ENCODE measurements at places on chromosomes 13 and 19. TPM values are rescaled to one million over a fixed set of nuclear protein-coding genes. Genes with fewer than 3 reads are reported as not detected.

- peak; percentile 97 for DNase-seq
Observed at GRCh38 chr19:55586976-55587668, 6.5 kb upstream of the ZNF579 start.

- no peak for DNase-seq
Observed at GRCh38 chr13:35225582-35225981, 250.9 kb downstream of the MAB21L1 start.

DNA sequence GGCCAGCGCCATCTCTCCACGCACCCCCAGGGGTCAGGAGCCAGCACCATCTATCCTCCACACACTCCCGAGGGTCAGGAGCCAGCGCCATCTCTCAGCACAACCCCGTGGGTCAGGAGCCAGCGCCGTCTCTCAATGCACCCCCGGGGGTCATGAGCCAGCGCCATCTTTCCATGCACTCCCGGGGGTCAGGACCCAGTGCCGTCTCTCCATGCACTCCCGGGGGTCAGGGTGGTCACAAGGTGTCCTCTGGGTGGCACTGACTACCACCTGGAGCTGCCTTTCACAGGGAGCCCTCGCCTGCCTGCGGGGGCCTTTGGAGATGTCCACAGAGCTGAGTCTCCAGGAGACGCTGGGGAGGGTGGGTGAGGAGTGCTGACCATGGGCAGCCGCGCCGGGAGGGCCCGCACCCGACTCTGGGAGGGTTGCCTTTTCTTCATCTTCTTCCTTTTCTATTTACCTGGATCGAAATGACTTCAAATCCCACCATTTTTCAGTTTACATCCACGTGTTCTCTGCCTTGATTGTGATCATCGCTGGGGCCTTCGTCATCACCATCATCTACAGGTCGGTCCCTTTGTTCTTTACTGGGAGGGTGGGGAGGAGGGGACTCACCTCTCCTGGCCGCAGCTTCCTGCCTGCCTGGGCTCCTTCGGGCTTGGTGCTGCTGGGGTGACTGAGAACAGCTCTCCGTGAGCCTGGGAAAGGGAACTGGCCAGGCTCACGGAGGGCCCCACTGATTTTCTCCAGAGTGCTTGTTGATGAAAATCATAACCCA lies 19.1 kb downstream of the TEX29 start:
- DNase-seq = no peak

- no peak for DNase-seq
Observed at GRCh38 chr19:30223866-30224688, 148.1 kb upstream of the ZNF536 start.

GRCh38 chr13:39599842-39600241 lies 3.2 kb downstream of the LHFPL6 start:
- DNase-seq = no peak

DNA sequence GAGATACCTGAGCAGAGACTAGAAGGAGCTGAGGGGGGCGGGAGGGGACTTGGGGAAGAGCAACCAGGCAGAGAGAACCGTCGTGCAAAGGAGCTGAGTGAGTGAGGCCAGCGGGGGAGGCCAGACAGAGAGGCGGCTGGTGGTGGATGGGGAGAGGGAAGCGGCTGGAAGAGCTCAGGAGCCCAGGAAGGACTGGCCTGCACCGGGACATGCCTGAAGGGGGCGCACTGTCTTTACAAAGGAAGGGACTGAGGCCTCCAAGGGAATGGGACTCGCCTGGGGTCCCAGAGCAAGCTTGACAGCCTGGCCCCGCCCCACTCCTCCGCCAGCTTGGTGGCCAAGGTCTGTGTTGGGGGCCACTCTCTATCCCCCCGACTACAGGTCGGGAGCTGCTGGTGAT lies 14.9 kb downstream of the ONECUT3 start:
- peak; percentile 80 for DNase-seq

DNA sequence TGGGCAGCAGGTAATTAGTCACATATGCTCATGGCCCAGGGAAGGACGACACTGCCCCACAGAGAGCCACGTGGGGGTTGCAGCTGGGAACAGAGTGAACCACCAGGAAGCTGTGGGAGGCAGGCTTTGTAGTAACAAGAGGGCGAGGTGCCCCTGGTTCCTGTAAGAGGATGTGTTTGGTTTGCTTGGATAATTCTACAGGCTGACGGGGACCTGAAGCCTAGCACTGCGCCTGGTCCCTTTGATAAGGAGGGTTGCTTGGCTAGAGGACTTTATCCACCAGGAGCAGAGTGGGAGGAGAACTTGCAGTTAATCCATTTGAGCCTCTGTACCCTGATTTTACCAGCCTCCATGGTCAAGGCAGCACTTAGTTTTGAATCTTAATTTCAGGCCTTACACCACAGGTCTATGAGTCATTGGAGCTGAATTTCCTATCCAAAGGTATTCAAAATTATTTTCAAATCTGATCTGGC lies 67.4 kb upstream of the CLDN10 start:
- no peak for DNase-seq

DNA sequence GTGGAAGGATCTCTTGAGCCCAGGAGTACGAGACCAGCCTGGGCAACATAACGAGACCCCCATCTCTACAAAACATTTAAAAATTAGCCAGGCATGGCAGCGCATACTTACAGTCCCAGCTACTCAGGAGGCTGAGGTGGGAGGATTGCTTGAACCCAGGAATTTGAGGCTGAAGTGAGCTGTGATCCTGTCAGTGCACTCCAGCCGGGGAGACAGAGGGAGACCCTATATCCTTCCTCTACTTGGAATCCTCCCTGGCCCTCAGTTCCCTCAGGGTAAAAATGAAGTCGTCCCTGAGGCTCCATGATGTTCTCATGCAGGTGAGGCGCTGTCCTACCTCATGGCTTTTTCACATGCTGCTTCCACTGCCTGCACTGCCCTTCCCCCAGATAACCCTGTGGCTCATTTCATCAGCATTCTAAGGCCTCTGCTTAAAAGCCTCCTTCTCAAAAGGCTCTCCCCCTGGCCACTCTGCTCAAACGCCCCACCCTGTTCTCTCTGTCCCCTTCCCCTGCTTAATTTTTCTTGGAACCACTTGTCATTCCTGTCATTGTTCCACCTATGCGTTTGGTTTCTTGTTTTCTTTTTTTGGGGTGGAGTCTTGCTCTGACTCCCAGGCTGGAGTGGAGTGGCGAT lies 19.2 kb downstream of the DNM2 start:
- DNase-seq = no peak

DNA sequence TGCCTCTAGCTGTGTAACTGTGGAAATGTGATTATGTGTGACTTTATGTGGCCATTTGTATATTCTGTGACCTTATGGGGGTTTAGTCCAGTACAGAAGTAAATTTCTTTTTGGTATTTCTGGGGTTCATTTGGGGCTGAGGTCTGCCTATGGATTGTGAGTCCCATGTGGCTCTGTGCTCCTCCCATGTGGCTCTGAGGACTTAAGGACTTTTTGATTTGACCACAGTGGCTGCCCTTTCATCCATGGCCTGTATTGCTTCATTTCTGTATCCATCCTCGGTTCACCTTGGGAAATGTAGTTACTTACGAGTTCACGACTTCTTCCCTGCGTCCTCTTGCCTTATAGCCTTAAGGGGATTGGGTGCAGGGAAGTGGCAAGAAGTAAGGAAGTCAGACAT lies 1.0 kb downstream of the ZNF420 start:
- DNase-seq = no peak

GRCh38 chr13:107438251-107438650 lies 777.1 kb downstream of the LIG4 start:
- no peak for DNase-seq

- DNase-seq = no peak
Observed at GRCh38 chr19:3370728-3371591, 4.6 kb downstream of the NFIC start.

- DNase-seq = peak; percentile 24
Observed at GRCh38 chr13:59890054-59890453, 273.7 kb downstream of the DIAPH3 start.

DNA sequence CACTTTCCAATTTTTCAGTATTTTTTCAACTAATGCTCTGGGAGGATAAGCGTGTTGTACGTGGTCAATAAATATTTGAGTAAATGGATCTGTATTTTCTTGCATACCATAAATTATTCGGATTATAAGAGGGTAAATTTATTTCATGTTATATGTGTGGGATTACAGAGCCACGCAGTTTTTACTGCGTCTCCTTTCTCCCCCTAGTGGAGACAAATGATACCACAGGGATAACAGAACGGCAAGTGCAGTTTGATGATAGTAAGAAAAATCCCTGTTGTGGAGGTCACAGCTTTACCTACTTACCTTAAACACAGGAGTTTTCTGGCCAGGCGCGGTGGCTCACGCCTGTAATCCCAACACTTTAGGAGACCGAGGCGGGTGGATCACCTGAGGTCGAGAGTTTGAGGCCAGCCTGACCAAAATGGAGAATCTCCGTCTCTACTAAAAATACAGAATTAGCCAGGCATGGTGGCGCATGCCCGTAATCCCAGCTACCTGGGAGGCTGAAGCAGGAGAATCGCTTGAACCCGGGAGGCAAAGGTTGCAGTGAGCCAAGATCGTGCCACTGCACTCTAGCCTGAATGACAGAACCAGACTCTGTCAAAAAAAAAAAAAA lies 16.8 kb downstream of the MBD3L2B start:
- no peak for DNase-seq

- DNase-seq = no peak
Observed at GRCh38 chr19:45049073-45049736, 10.4 kb downstream of the CLASRP start.

GRCh38 chr19:46634656-46635218 lies 1.3 kb downstream of the GNG8 start:
- peak; percentile 70 for DNase-seq

DNA sequence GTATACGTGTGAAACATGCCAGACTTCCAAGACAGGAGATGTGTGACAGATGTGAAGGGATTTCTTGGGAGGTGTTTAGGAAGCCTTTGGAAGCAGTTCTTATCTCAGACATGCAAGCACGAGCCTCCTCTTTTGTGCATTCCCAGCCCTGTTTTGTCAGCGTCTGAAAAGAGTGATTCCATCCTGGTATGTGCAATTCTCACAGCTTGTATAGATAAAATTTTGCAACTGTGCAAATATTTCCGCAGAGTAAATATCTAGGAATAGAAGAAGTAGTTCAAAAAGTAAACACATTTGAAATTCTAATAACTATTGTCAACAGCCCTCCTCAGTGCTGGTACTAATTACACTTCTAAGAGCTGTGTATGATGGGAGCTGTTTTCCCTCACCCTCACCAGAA lies 72.3 kb upstream of the C1QTNF9B start:
- DNase-seq = no peak

- no peak for DNase-seq
Observed at GRCh38 chr13:95044452-95045205, 256.6 kb downstream of the ABCC4 start.

- no peak for DNase-seq
Observed at GRCh38 chr19:15244808-15245207, 12.6 kb upstream of the EPHX3 start.

DNA sequence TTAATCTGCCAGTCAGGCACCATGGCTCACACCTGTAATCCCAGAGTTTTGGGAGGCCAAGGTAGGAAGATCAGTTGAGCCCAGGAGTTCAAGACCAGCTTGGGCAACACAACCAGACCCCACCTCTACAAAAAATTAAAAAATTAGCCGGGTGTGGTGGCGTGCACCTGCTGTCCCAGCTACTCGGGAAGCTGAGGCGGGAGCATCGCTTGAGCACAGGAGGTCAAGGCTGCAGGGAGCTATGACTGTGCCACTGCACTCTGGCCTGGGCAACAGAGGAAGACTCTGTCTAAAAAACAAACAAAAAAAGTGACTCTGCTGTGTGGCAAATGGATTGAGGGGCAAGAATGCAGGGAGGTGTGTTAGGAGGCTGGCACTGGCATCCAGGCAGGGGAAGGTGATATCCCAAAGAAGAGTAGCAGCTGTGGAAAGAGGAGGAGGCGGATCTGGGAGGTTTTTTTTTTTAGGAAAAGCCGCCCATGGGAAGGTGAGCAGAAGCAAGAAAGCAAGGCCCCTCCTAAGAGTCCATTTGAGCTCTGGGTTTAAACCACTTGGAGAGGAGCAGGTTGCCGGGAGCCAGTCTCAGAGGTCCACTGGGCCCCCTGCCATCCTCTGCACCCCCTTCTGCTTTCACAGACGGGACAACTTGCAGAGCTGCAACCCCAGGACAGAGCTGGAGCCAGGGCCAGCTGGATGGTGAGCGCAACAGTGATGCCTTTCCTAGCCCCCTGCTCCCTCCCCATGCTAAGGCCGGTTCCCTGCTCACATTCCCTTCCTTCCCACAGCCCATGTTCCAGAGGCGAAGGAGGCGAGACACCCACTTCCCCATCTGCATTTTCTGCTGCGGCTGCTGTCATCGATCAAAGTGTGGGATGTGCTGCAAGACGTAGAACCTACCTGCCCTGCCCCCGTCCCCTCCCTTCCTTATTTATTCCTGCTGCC lies 2.1 kb downstream of the HAMP start:
- DNase-seq = no peak

DNA sequence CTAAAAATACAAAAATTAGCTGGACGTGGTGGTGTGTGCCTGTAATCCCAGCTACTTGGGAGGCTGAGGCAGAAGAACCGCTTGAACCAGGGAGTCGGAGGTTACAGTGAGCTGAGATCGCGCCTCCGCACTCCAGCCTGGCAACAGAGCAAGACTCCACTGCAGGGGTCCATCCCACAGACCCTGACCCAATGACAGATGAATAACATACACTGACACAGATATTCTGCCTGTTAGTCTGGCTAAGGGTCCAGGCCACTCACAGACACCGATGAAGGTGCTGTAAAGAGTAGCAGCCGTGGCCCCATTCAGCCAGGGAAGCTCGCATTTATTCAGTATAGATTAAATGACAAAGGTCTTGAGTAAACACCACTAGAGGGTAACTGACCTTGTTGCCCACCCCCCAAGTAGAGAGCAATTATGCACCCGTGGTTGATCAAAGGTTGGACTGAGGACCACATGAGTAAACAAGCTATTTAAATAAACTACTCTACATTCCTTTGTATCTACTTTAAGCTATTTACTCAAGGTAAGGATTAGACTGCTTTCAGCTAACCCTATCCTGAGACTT lies 8.5 kb upstream of the CRYL1 start:
- no peak for DNase-seq

ZNF729 gene
- not detected for total RNA-seq

GCDH gene
- total RNA-seq = 34.2 TPM

SPACA4 gene
- total RNA-seq = not detected

TNFRSF19 gene
- total RNA-seq = 188 TPM

CD33 gene
- total RNA-seq = not detected

AMER2 gene
- 1.5 TPM for total RNA-seq

SPRED3 gene
- total RNA-seq = 8.7 TPM

CYP4F3 gene
- not detected for total RNA-seq

MADCAM1 gene
- total RNA-seq = 1.7 TPM

ABHD8 gene
- 14.1 TPM for total RNA-seq

ETV2 gene
- 1.3 TPM for total RNA-seq

MTIF3 gene
- 46.1 TPM for total RNA-seq

CARM1 gene
- 133 TPM for total RNA-seq

All from glutamatergic neuron (in vitro differentiated cells).